ENCODE measurements at places on chromosomes 5 and 9. TPM values are rescaled to one million over a fixed set of nuclear protein-coding genes. Genes with fewer than 3 reads are reported as not detected.

CDC37L1 gene
- total RNA-seq, result 22.5 TPM

PCDHGB4 gene
- total RNA-seq, result 11.6 TPM

- peaks cover 12% of the 10 kb centered on the region for H3K4me1 ChIP-seq
- no peak overlapping the region for H3K4me3 ChIP-seq
- DNase-seq, result no peak
- H3K27me3 ChIP-seq, result no peaks in the 10 kb centered on the region
Measured at GRCh38 chr5:83142526-83142925, 65.2 kb downstream of the XRCC4 start.

GRCh38 chr9:88476491-88477271 is 58.3 kb upstream of the NXNL2 start:
- H3K27me3 ChIP-seq, result no peaks in the 10 kb centered on the region
- H3K4me1 ChIP-seq, result peaks cover 3% of the 10 kb centered on the region
- no peak for DNase-seq
- no peak overlapping the region for H3K27ac ChIP-seq

- no peaks in the 10 kb centered on the region for H3K4me1 ChIP-seq
- no peak overlapping the region for H3K27ac ChIP-seq
- peaks cover 13% of the 10 kb centered on the region for H3K36me3 ChIP-seq
- no peak for DNase-seq
Measured at GRCh38 chr9:98064623-98065392, 8.3 kb downstream of the NANS start.

DNA sequence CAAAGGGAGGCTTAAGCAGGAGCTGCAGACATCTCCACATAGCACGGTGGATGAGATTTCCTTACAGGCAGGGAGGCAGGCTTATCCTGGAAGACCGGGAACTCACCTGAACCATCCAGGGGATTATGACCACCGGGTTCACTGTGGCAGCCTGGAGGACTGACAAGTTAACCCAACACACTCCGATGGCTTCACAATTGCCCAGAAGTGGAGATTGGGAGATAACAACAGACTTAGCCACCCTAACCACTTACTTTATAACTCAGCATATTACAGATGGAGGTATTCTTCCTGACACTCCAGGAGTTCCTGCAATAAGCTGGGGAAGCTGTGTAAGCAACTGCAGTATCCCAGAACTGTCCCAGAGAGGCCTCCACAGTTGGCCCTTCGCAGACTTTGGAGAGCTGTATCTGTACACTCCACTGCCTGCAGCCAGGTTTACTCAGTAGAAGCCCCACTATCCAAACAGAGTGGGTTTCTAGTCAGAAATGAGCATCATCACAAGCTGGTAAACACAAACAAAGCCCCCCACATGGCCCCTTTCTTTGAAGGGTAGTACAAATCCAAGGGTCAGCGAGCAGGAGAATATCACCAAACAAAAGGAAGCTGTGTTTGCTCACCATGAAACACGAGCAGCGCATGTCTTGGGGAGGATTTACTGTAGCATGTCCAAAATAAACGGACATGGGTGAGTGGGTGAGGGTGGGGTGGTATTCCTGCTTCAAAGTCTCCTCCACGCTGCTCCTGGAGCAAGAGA is 462.2 kb downstream of the RASEF start:
- no peaks in the 10 kb centered on the region for H3K36me3 ChIP-seq
- H3K4me3 ChIP-seq, result no peak overlapping the region
- no peak overlapping the region for H3K27ac ChIP-seq
- no peaks in the 10 kb centered on the region for H3K27me3 ChIP-seq
- no peaks in the 10 kb centered on the region for H3K4me1 ChIP-seq
- no peak for DNase-seq

DNA sequence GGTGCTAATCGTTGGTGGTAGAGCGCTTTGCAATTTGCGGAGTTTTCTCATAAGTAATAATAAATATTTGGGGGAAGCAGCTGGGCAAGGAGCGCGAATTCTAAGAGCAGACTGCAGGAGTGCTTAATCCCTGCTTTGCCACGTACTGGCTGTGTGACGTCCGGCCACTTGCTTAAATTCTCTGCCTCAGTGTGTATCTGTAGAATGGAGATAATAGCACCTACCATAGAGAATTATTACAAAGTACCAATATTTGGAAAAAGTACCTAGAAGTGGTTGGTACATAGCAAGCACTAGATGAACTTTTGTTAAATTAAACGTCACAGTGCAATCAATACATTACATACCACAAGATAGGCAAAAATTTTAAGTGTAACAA is 598 bp upstream of the TMED7 start:
- no peaks in the 10 kb centered on the region for H3K27me3 ChIP-seq
- H3K36me3 ChIP-seq, result no peaks in the 10 kb centered on the region
- no peak for DNase-seq

DNA sequence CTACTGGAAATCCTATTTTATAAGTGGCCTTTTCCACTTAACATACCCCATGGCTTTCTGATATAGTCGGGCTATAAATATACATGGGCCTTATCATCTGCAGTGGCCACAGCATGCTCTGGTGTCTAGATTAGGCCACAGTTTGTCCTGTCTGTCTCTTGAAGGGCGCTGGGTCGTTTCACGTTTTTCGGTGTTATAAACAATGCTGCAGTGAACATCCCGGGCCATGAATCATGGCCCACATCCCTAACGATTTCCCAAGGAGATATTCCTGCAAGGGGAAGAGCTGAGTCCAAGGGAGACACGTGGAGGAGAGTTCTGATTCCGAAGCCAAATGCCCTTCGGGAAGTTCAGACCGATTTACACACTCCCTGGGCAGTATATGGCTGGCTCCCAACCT is 8.4 kb downstream of the PLPP7 start:
- H3K4me1 ChIP-seq, result no peaks in the 10 kb centered on the region
- no peak overlapping the region for H3K4me3 ChIP-seq
